Ammon's horn (tissue), 1 donor: ENCODE measurements at places on chromosomes 2 and 18.

DNA sequence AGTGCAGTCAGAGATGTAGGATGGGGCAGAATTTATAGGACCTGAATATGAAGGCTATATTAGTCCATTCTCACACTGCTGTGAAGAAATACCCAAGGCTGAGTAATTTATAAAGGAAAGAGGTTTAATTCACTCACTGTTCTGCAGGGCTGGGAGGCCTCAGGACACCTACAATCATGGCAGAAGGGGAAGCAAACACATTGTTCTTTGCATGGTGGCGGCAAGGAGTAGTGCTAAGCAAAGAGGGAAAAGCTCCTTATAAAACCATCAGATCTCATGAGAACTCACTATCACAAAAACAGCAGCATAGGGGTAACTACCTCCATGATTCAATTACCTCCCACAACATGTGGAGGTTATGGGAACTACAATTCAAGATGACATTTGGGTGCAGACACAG, 76.8 kb upstream of the MSTN start:
- DNase-seq = no peak

DNA sequence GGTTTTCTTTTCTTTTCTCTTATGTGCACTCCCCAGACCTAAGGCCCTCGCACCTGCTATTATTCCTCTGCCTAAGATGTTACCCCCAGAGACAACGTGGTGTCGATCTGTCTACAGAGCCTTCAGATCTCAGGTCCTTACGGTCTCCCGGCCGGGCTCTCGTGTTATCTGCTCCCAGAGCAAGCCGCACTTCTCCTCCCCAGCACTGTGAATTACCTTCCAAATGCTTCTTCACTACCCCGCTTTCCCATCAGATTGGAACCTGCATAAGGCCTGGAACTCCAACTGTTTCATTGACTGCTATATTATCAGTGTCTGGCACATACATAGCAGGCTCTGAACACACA, 71.2 kb upstream of the ODC1 start:
- no peak for DNase-seq

DNA sequence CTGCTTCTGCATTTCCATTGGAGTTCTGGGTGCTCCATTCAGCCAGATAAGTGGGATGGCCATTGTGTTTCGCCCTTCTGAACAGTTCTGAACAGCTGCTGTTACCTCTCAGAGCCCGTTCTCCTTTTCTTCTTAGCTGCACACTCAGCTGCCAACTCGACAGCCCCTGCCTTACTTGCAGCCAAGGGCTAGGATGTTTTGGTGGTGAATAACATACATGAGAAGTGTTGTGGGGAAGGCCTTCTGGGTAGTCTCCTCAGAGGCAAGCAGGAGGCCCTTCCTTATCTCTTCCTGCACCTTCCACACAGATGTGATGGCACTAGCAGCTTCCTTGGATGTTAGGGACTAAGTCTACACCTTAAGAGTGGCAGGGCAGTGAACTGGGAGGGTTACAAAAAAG, 138.4 kb upstream of the NOSTRIN start:
- DNase-seq = no peak

- DNase-seq = peak; percentile 82
Observed at GRCh38 chr2:170770606-170771420, 635 bp downstream of the ERICH2 start.

GRCh38 chr2:51344886-51345285, 313.0 kb upstream of the NRXN1 start:
- DNase-seq = no peak

GRCh38 chr18:31942999-31943877, at the start of gene TRAPPC8:
Gene TRAPPC8, minus strand, starts transcription at chr18:31943128. Its CDS starts 364 bp downstream, at chr18:31942764.
- DNase-seq = peak; percentile 99

DNA sequence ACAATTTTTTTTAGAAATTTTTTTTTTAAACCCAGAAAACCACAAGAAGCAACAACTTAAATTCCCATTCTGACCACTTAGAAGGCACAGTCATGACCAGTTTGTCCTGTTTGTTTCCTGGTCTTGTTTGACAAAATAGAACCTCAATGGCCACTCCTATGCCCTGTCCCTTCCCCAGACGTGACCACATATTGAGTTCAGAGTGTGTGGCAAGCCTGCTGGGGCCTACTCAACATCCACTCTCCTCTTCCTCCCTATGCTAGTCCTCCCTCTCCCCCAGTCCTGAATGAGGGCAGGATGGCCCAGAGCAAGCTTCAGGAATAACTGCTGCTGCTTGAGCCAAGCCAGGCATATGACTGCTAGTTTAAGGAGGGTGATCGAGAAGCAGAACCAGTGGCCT, 89.6 kb downstream of the PRELID3A start:
- no peak for DNase-seq

DNA sequence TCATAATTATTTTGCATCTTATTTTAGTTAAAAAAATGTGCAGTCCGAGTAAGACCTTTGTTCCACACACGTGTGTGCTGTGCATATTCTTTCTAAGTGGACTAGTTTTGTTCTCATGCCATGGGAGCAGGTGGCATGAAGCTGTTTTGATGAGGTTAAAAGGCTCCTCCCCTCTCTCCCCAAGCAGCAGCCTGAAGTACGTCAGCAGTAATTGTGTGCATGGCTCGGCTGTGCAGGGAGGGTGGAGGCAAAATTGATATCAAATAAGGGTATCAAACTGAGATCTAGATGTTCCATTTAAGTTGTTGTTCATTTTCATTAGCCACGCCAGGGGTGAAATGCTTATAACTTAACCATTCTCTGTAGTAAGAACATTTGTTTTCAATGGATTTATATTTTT, at the start of gene NYAP2:
Gene NYAP2 (plus strand): TSS at position 207 of the 400 bp plus-strand sequence. CDS start 9,171 bp downstream, outside the sequence.
- peak; percentile 31 for DNase-seq

GRCh38 chr18:62248313-62248712, 61.3 kb downstream of the RELCH start:
- DNase-seq = no peak

DNA sequence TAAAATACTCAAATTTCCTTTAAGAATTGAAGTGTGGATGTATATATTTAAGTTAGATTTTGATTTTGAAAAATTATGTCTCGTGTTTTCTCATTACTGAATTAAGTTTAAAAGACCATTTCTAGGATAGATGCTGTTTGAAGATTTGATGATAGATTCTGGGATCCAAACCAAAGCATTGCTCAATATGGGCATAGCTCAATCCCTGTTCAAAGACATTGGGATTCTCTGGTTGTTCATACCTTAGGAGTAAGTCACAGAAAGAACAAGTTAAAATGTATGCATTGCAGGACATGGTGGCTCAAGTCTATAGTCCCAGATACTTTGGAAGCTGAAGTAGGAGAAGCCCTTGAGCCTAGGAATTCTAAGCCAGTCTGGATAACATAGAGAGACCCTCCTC, 622.3 kb downstream of the ADCYAP1 start:
- DNase-seq = no peak

GRCh38 chr2:118689456-118689855, 158.0 kb downstream of the EN1 start:
- no peak for DNase-seq

GRCh38 chr18:74407888-74408287, 49.2 kb downstream of the DIPK1C start:
- DNase-seq = no peak

DNA sequence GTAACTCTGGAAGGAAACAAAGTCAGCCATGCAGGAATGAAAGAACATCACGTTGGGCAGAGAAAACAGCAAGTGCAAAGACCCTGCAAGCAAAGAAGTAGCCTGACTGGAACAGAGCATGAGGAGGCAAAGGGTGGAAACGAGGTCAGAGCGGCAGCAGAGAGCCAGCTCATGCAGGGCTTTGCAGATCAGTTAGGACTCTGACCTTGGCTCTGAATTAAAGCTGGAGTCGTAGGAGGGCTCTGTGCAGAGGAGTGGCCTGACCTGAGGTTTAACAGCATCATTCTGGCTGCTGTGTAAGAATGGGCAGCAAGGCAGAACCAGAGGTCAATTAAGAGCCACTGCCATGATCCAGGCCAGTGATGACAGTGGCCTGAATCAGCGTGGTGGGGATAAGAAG, 220.7 kb downstream of the PRKCE start:
- DNase-seq = no peak

DNA sequence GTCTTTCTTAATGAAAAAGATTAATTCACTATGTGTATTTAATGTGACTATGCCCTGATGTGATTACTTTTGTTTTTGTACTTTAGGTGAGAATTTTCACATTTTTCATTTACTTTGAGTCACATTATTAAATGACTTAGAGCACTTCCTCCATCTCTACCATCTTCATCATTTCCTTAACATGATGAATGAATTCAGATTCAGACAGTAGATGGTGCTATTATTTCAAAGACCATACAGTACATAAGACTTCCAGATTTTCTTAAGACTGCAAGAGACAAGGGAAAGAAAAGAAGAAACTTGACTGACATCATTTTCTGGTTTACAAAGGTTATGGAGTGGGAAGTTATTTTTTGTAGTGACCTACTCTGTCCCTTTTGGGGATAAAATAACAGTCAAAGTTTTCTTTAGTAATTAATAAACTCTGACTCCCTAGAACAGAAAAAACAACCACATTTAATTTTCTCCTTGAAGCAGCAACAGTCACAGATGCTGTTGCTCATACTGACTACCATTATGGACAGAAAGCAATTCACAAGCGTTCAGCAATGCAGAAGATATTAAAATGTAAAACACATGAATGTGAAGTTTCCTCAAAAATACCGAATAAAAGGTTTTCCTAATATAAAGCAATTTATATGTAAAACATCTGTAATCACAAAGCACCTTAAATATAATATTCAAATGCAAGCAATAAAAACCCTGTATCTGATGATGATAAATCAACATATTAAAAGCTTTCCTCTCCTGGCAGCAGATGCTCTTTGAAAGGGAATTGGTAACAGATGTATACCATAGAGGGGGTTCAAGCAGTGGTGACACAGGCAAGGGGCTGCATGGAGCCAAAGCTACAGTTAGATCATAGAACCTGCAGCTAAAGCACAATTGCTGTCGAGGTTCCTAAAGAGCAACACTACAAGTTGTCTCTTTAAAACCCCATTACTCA, 1010.9 kb upstream of the NXPH2 start:
- peak; percentile 60 for DNase-seq

DNA sequence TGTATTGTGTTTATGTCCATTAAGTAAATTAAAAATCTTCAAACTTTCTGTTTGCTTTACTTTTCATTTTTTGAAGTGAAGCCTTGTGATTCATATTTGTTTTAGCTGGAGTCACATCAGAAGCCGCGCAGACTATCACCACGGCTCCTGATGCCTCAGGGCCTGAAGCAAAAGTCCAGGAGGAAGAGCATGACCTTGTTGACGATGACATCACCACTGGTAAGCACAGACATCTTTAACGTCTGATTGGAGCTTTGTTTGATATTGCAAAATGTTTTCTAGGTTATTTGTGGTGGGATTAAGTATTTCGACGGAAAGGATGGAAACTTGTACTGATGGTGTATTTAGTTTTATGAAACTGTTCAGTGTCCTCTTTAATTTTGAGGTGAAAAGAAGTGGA, 164.8 kb downstream of the WDR7 start:
- no peak for DNase-seq

GRCh38 chr2:154400563-154401290, 297.8 kb upstream of the KCNJ3 start:
- DNase-seq = no peak

DNA sequence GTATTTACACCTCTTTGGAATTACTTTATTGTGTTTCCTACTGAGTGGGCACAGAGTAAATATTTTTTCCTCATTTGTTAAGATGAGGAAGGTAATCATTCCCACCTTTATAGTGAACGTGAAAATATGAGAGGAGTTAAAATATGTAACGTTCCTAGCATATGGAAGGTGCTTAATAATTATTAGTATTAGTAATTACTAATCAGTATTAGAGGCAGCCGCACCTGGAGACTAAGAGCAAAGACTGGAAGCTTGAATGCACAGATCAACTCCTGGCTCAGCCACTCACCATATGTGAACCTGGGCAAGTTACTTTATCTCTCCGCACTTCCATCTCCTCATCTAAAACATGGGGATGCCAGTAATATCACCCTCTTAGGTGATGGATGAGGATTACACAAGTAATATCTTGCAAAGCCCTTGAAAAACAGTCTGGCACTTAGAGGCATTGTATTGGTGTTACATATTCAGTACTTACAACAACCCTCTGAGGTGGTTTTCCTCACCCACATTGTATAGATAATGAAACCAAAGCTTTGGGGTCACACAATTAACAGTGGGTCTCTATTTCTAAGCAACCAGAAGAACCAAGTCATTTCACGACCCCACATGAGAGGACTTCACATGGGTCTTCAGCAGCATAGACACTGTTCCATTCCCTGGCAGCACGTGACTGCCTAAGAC, 100.3 kb upstream of the KCTD1 start:
- DNase-seq = no peak

DNA sequence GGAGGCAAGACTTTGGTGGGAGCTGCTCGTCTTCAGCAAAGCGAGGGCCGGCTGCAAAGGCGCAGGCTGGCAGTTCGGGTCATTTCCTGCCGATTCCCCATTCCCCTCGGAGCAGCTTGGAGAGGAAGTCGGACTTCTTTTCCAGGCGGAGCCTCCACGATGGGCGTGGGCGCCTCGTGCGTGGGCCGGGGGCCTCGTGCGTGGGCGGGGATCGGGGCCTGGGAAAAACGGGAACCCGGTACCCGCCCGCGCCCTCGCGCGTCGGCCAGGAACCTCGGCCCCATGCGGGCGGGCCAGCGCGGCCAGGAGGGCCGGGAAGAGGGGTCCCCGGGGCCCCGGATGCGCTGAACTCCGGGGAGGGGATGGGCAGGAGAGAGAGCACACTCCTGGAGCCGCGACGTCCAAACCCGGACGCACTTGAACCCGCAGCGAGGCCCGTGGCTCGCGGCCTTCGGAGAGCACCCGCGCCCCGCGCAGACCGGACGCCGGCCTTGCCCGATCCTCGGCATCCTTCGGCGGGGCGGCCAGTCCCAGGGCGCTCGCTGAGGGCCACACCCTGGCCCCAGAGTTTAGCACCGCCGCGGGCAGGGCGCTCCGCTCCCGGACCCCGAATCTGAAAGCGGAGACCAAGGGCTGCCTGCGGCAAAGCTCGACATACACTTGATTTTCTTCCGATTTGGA, 368.4 kb downstream of the MTX2 start:
- DNase-seq = no peak

DNA sequence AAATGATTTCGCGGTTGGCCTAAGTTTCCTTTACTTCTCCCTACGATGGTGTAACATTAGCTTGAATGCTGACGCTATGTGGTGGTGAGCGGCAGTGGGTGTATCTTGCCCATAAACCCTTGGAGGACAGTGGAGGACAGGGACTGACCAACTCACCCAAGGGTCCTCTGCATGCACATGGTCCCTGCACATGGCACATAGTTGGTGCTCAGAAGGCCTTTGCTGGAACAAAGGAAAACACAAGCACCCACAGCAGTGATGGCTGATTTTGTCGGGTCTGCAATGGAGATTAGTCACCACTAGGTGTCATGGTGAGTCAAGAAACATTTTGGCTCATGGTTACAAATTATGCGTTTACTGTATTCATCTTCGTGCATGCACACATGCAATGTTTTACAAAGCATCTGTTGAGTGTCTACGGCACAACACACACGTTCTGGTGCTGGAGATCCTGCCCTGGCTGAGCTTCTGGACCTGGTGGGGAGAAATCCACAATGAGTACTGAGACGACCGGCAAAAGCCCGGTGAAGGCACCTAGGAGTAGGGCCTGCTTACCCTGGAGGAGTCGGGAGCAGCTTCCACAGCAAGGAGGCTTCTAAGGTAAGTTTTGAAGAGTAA, 44.0 kb downstream of the PDCL3 start:
- DNase-seq = peak; percentile 54
